ENCODE measurements at places on chromosomes 5 and 9.

GRCh38 chr9:133468777-133469421, 9.1 kb downstream of the CACFD1 start:
- no peak for DNase-seq

DNA sequence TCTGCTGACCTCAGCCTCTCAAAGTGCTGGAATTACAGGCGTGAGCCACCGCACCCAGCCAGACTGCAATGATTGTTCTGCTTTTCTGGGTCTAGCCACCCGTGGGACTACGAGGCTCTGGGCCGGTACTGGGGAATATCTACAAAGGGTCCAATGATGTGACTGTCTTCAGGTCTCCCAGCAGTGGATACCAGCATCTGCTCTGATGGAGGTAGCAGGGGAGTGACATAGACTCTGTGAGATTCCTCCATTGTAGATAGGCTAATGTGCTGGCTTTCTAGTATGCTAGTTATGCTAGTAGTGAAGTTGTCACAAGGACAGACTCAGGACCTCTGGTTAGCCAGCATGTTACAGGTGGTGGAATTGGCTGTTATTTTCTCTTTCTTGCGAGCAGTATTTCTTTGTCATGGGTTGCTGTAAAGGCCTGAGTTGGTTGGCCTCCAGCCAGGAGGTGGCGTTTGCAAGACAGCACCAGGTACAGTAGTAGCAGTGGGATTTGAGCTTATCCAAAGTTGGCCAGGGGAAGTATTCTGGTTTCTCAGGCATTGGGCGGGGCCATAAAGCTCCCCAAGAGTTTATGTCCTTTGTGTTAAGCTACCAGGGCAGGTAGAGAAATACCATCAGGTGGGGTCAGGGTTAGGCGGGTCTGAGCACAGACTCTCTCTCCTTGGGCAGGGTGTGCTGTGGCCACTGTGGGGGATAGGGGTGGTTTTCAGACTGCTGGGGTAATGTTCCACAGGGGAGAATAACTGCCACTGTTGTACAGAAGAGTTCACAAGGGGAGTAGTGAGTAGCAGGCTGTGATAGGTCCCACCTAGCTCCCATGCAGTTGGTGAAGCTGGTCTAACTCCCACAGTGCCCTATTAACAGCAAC, 105.2 kb downstream of the SGCD start:
- no peak for DNase-seq

- DNase-seq: no peak
Measured at GRCh38 chr9:126084696-126085095, 241.9 kb upstream of the MVB12B start.

- DNase-seq: no peak
Measured at GRCh38 chr9:127557466-127557869, 54.6 kb upstream of the STXBP1 start.

GRCh38 chr5:18984559-18985080, 1003.4 kb downstream of the CDH18 start:
- no peak for DNase-seq

- no peak for DNase-seq
Measured at GRCh38 chr5:90338712-90339372, 70.7 kb downstream of the CETN3 start.

- no peak for DNase-seq
Measured at GRCh38 chr9:134943411-134943810, 25.7 kb upstream of the FCN1 start.

- DNase-seq: no peak
Measured at GRCh38 chr5:135556620-135557019, 20.9 kb upstream of the NEUROG1 start.

DNA sequence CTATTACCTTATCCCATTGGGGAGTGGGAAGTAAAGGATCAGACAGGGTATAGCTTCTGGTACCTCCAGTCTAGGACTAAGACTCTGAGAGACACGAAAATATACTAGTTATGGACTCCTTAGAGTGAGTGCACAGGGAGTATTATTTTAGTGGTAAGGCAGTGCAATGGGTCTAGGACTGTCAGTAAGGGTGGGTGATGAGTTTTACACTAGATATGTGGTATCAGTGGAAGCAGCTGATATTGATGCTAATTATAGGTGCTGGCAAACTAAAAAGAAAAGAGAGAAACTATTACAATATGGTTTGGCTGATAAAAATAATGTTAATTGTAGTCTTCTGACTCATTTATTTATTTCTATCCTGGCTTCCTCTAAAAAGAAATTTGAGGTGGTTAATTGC, 118.6 kb downstream of the UNC13B start:
- DNase-seq: no peak

- no peak for DNase-seq
Measured at GRCh38 chr9:101625876-101626275, 31.1 kb upstream of the PPP3R2 start.

DNA sequence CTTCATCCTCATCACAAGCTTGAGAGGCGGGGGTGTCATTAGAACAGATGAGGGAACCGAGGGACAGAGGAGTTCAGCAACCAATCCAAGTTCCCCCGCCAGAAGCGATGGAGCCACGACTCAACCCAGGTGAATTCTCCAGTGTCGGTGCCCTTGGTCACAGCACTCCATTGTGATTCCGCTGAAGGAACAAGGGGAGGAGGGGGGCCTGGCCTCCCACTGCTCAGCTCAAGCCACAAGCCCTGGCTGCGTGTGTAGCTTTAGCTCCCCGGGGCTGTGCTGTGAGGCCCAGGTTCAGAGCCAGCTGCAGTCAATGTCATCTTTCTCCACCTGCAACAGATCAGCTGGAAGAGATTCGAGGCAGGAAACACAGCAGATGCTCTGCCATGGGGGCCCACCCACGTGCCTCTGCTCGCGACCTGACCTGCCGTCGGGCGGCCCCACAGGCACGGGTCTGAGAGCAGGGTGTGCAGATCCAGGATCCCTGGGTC, 72.6 kb downstream of the GTF3C4 start:
- no peak for DNase-seq

DNA sequence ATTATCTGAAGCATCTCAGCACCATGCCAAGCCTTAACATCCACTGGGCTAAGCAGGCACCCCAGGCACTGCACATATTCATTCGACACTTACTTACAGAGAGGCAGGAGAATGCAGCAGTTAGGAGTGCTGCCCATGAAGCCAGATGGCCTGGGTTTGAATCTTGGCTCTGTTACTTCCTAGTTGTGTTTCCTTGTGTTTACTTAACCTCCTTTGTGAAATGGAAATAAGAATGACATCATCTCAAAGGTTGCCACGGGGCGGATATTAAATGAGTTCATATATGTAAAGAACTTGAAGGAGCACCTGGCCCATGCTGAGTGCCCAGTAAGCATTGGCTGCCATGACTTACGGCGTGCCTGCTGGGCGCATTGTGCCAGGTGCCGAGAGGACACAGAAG, 565.2 kb downstream of the CDK5RAP2 start:
- no peak for DNase-seq

DNA sequence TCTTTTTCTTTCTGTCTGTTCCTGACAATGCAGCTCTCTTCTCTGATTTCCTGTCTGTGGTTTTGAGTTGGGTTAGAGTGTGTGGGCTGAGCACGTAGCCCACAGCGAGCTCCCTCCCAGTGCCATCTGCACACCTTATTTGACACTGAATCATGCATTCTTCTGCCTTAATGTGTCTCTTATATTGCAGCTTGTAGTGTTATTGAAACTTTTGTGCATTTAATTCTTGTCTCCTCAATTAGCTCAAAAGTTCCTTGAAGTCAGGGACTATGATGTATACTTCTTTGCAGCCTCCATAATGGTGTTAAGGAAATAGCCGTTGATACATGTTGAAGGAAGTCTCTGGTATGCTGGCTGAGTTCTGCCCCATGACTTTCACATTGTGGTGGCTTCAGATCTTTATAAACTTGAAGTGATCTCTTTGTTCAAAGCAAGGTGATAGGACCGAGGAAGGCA, 576.2 kb upstream of the CLINT1 start:
- DNase-seq: no peak

DNA sequence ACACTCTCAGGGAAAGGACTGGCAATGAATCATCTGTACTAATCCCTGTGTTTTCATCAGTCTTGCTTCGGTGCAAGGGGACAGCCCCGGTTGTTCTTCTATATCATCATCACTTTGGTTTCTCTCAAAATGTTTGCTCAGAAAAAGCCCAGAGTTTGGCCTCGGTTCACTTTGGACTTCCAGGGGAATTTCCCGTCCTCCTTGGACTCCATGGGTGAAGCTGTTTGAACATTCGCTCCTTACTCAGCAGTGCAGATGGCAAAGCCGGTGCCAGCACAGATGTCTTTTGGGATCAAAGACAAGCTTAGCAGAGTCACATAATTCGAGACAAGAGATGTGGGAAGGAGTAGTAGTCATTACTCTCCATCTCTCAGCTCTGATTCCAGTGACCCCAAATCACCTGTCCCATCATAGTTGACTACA, 69.8 kb upstream of the TNFSF8 start:
- DNase-seq: no peak

DNA sequence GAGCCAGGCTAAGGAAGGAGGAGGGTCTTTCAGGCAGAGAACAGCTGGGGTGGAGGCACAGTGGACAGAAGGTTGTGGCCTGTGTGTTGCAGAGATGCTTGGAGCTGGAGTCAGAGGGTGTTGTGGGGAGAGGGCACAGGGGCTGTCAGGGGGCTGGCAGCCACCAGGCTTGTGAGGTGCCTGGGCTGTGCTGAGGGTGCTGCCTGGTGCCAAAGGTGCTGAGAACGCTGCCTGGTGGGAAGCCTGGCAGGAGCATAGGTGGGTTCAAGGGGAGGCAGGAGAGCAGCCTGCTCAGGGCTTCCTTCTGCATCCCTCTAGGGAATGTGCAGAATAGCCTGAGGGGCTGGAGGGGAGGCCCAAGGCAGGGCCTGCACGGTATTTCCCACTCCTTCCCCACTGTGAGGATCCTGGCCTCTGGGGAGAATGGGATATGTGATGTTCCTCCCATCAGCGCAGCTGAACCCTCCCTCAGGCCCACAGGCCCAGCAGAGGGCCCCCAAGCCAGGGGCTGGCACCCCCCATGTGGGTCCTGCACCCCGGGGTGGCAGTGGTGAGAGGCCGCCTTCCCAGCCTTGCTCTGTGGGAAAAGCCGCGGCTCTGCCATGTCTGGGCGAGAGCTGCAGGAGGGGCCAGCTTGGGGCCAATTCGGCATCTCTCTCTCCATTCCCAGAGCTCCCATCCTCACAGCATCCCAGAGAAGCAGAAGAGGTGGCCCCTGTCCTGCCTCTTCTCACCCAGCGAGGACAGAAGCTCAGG, 76.3 kb downstream of the CACNA1B start:
- DNase-seq: no peak

DNA sequence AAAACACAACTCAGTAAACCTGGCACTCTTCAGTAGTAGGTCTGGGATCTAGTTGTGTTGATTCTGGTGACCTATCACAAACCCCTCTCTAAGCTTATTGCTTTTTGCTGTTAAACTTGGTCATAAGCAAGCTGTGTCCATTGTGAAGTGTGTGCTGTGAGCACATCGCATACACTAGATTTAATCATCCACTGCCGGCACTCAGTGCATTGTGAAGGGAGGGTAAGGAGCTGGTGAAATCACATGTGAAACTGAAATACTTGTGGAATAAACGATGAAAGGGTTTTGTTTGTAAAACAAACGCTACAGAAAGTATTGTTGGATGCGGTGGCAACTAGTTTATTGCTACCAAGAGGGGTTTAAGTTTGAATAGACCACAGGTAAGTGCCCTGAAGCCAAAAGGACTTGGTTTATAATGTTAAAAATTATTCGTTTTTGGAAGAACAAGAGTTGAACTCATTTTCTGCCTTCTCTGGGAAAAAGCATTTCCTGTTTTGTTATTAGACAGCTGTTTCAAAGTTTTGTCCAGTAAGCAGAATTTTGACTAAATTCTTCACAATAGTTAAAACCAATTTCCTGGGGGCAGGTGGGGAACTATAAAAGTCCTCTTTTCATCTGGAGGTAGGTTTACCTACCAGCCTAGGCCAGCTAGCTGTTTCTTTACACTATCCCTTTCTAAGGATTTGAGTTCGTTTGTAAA, 24.6 kb downstream of the TJP2 start:
- DNase-seq: no peak

DNA sequence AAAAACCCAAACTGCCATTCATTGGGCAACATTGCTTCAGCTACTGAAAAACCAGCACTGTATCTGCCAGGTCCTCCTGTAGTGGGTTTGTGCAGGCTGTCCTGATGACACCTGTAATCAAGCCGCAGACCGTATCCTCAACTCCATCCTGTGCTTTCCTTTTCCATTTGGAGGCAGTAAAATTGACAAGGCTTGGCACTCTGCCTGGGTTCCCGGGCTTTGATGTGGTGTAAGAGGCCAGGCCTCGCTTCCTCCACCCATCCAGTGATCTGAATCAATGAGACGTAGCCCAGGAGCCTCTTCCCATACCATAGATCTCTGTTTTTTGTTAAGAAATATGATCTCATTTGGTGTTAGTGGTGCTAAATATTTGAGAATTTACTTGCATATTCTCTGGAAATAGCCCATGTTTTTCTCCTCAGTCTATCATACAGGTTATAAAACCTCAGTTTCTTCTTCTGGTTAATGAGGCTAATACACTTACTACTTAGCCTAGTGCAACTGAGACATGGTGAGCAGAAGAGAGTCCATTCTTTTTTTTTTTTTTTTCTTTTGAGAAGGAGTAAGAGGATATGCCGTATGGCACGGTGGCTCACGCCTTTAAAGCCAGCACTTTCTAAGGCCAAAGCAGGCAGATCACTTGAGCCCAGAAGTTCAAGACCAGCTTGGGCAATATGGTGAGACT, 34.8 kb downstream of the LSM11 start:
- peak; percentile 56 for DNase-seq

- no peak for DNase-seq
Measured at GRCh38 chr5:112738191-112738560, 491 bp downstream of the APC start.

DNA sequence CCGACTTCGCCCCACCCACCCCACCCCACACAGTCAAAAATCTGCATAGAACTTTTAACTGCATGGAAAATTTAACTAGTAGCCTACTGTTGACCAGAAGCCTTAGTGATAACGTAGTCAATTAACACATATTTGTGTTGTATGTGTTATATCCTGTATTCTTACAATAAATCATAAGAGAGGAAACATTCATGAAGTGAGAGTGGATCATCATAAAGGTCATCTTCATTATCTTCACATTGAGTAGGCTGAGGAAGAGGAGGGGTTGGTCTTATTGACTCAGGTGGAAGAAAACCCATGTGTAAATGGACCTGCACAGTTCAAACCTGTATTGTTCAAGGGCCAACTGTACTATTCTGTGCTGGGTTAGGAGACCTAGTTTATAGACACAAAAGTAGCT, 31.4 kb downstream of the XPA start:
- no peak for DNase-seq

GRCh38 chr9:642014-642413, 199.5 kb upstream of the DMRT1 start:
- no peak for DNase-seq

GRCh38 chr5:11903614-11904264, 507 bp downstream of the CTNND2 start:
- peak; percentile 46 for DNase-seq

Data from NCI-H510A treated with DMSO at 0.1 percent for 48 hours (cell line).